Mammary epithelial cell (primary cell): ENCODE measurements at places on chromosomes 16 and 17. TPM values are rescaled to one million over a fixed set of nuclear protein-coding genes. Genes with fewer than 3 reads are reported as not detected.

DNA sequence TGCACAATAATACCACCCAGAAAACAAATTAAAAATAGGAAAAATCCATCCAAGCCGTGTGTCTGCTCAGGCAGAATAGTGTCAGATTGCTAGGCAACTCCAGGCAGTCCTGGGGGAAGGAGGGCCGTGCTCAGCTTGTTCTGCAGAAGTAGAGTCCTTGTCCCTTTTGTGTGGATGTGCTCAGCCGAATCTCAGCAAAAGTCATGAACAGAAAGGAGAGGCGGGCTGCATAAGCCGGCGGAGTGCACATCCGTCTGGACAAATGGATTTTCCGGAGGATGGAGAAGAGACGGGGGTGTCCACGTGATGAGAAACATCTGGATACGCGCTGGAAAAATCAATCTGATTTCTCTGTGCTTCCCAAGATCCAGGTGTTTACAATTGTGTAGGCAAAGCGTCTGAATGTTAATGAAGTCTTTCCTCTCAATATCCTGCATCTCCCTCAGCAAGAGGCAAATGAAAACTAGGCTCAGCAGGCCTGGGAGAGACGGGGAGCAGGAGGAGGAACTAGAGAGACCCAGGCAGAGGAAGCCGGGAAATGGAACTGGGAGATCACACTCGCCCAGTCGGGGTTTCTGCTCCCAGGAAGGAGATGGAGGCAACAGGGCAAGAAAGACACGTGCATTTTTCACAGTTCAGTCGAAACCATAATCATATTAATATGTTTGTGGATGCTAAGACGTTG is 7.7 kb upstream of the RBFOX3 start:
- DNase-seq, result no peak

- DNase-seq, result no peak
These were observed 139.6 kb downstream of the HS3ST3A1 start for GRCh38 chr17:13462146-13462545.

DNA sequence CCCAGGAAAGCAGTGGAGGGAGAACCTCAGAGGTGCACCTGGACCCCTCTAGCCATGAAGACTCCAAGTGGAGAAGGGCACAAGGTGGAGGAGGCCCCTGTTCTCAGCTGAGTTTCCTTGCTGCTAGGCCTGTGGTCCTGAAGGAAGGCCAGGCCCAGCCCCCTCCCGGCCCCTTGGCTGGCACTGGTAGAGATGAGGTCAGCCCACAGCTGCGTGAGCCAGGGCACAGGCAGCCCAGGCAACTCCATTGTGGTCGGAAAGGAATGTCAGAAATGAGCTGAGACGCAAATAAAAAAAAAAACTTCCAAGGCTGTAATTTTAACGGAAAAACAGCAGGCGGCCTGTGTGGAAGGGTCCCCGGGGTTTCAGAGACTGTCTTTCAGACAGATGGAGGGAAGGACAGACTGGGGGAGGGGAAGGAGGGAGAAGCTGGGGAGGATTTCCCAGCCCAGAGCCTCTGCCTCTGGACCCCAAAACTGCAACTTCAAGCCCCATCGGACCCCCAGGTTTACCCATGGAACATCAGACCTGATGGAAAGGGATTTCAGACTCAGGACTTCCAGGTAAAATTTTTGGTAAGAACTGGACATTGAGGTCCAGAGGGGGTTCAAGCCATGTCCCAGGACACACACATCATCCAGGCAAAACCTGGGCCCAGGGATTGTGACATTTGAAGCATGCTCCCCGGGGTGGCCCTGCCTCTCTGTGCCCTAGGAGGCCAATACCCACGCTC is 25.6 kb upstream of the MRPS23 start:
- peak; percentile 91 for DNase-seq

- no peak for DNase-seq
These were observed 1.2 kb upstream of the CBLN1 start for GRCh38 chr16:49282690-49283375.

DNA sequence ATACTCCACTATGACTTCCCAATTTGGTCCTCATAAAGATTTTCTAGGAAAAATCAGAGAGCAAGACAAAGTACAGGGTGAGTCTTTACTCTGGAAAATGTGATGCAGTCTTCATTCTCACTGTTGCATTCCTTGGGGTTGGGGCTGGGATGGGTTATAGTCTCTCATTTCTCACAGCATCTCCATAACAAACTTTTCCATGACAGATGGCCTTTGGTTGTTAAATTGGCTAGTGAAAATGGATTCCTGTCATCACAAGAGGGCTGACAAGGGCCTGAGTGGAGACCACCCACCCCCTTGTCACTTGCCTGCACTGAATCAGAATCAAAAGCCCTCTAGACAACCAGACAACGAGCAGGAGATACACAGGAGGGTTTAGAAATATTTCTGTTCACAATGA is 174.6 kb downstream of the AATF start:
- no peak for DNase-seq

DNA sequence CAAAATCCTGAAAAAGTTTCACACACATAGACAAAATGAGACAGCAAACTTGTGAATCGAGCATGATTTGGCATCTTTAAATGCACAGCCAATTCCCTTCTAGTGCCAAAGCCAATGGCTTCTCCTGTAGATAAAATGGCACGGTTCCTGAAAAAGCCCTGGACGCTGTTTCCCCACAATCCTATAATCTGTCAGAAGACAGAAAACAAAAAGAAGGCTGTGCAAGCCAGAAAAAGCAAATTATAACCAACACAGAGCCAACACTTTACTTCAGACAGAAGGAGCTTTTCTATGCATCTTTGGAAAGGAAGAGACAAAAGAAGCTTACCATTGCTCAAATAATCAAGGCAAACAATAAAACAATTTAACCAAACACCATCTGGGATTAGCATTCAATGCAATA is 23.8 kb downstream of the FAM222B start:
- no peak for DNase-seq

GRCh38 chr17:82114447-82114846 is 16.4 kb upstream of the FASN start:
- no peak for DNase-seq

GRCh38 chr16:10683170-10683569 is 11.6 kb downstream of the TEKT5 start:
- DNase-seq, result no peak

DNA sequence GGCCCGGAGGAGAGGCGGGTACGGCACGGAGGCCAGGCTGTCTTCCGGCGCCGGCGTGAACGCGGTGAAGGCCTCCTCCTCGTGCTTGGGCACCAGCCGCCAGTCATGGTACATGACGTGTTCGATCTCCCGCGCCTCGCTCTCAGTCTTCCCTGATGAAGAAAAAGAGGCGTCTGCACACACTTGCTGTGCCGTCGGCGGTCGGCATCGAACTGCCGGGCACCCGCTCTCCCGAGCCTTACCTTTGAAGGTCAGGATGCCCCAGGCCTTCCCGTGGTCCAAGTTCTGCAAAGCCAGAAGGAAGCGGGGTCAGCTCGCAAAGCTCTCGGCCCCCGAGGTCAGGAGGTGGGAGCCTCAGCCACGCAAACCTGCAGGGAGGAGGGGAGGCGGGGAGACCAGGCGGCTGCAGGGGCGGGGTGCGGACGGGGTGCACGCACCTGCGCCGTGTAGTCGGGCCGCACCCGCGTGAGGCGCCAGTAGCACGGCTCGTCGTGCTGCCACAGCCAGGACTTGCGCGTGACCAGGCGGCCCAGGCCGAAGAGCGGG is at the start of gene EME2:
Gene EME2, plus strand, starts transcription at position 449 of the 546 bp plus-strand sequence. CDS start 418 bp downstream, outside the sequence.
- peak; percentile 55 for DNase-seq

DNA sequence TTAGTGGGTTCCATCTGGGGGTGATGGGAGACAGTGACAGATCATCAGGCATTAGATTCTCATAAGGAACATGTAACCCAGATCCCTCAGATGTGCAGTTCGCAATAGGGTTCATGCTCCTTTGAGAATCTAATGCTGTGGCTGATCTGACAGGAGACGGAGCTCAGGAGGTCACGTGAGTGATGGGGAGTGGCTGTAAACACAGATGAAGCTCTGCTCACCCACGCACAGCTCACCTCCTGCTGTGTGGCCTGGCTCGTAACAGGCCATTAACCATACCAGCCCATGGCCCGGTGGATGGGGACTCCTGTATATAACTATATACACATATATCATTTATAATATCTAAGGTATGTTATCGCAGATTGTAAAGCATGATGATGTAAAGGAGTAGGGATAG is 214.2 kb downstream of the MAF start:
- no peak for DNase-seq

DNA sequence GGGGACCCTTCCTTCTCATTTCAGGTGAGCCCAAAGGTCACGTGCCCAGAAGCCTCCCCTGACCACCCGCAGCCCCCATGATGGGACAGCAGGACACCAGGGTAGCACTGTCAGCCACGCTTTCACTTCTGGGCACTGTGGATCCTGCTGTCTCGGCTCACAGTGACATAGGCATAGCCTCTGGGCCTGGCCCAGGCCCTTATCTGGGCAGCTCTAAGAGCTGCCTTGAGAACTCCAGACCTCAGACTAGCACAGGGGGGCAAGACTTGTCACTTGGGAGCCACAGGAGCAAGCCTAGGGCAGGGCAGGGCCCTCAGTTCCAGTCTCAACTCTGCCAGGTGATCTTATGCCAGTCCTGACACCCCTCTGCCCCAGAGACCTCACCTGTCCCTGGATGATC is 4.7 kb downstream of the NATD1 start:
- no peak for DNase-seq

GRCh38 chr17:48582750-48583069 is 4.6 kb upstream of the HOXB4 start:
- DNase-seq, result peak; percentile 32

DNA sequence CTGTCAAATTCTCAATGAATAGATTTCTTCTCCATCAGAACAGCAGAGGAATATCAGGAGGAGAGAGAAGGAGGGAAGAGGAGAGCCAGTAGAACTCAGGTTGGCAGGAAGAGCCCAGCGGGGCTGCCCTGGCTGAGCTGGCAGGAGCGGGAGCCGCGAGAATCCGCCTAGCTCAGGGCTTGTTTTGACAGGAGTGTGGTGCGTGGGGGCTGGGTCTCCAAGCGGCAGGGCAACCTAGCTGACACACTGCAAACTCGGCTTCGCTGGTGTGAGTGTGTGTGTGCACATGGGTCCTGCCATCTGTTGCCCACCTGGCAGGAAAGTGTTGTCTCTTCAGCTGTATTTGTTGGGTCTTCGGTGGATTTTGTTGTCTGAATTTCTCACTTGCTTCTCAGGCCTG is 27.9 kb upstream of the BCAR1 start:
- DNase-seq, result peak; percentile 81

DNA sequence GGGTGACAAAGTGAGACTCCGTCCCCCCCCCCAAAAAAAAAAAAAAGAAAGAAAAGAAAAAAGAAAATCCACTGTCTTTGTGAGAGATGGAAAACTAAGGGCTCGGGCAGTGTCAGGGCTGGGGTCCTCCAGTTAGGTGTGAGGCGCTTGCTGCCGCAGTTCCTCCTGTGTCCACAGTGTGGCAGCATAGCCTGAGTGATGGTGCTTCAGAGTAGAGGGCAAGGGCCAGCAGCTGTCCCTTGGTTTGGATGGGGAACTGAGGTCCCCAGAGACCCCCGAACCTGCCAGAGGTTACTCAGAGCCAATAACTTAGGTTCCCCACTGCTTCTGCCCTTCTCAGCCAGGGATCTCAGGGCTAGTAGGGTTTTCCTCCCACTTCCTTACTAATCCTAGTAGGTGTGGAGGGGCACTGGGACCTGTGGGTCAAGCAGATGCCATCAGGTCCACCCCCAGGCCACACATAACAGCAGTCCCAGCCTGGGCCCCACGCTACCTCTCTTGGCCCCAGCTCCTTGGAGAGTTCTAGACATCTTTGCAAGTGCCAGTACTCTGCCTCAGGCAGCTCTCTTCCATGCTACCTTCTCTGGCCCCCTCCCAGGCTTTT is 7.9 kb upstream of the LLGL1 start:
- DNase-seq, result peak; percentile 34

DNA sequence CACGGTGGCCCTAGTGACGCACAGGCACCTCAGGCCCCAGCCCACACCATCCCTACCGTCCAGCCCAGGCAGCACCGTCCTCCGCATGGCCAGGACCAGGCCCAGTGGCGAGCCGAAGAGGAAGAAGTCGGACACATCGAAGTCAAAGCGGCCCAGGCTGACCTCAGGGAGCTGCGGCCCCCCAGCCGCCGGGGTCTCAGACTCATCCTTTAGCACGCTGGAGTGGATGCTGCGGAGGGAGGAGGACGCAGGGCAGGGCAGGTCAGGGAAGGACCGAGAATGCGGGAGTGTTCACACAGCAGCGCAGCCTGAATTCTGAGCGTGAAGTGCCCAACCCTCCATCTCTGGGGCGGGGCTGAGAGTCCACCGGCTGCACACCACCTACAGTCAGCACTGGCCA is 30.1 kb downstream of the PIMREG start:
- no peak for DNase-seq

GRCh38 chr16:46908540-46909372 is 24.6 kb downstream of the GPT2 start:
- peak; percentile 12 for DNase-seq

DNA sequence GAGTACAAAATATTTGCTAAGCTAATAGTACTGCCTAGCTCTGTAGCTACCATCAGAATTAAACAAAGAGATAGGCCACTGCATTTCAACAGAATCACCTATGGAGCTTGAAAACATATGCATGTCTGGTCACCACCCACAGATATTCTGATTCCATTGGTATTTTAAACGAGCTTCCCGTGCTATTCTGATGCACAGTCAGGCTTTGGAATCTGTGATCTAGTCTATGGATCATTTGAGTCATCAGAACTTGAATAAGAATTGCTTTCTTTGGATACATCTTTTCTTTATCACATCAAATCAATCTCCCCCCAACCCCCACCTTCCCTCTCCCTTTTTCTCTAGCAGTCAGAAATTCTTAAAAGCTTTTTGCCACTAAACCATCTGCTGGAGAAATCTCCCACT is 124.7 kb downstream of the NPIPB5 start:
- DNase-seq, result no peak

GRCh38 chr16:71357681-71358080 is 842 bp upstream of the CALB2 start:
- no peak for DNase-seq

DNA sequence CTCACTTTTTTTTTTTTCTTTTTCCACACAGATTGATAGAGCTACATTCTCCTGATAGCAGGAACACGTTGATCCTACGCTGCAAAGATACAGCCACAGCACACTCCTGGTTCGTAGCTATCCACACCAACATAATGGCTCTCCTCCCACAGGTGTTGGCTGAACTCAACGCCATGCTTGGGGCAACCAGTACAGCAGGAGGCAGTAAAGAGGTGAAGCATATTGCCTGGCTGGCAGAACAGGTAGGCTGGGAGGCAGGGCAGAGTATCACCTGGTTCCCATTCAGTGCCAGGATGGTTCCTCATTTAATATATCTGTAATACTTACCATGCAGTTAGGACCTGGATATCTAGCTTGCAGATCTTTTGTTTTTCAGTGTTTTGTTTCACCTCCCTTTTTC is 51.1 kb upstream of the VPS4A start:
- no peak for DNase-seq

GRCh38 chr16:80200079-80200478 is 340.7 kb upstream of the DYNLRB2 start:
- no peak for DNase-seq

SPATA22 gene
- total RNA-seq, result not detected in 2 replicates

ANKFN1 gene
- total RNA-seq, result not detected

SLC22A31 gene
- total RNA-seq, result not detected

GFAP gene
- total RNA-seq, result 0.83 TPM

SMIM5 gene
- not detected in 2 replicates for total RNA-seq

VPS25 gene
- total RNA-seq, result 58.0 TPM

SECTM1 gene
- total RNA-seq, result 1.8 and 3.5 TPM in 2 replicates

CDH16 gene
- total RNA-seq, result 0.13 and 0.28 TPM in 2 replicates

MT1M gene
- not detected in 2 replicates for total RNA-seq
